ENCODE measurements at places on chromosomes 6 and 20.
A peak's percentile ranks its signal among the peaks of the same experiment; 100 is the strongest.

DNA sequence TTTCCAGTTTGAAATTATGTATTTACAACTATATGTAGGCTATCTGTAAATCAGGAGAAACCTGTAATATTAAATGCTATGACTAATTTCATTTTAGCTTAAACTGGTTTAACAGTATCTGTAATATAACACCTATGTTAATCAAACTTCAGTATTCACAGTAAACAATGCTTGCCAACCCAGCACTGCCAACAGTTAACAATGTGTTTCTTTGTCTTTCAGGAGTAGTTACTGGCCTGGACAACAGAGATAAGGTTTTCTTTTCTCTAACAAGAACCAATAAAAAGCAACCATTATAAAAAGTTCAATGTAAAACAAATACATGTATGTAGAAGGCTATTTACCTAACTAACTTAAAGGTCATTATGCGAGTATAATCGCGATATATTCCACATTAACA lies 158.8 kb downstream of the CDK19 start:
- DNase-seq: no peak

GRCh38 chr6:106890447-106890846 lies 84.1 kb downstream of the CD24 start:
- no peak for DNase-seq

GRCh38 chr20:4066551-4066950 lies 51.2 kb upstream of the RNF24 start:
- DNase-seq: peak; percentile 52

- DNase-seq: no peak
Observed at GRCh38 chr6:44253307-44254101, 3.8 kb downstream of the SLC35B2 start.

DNA sequence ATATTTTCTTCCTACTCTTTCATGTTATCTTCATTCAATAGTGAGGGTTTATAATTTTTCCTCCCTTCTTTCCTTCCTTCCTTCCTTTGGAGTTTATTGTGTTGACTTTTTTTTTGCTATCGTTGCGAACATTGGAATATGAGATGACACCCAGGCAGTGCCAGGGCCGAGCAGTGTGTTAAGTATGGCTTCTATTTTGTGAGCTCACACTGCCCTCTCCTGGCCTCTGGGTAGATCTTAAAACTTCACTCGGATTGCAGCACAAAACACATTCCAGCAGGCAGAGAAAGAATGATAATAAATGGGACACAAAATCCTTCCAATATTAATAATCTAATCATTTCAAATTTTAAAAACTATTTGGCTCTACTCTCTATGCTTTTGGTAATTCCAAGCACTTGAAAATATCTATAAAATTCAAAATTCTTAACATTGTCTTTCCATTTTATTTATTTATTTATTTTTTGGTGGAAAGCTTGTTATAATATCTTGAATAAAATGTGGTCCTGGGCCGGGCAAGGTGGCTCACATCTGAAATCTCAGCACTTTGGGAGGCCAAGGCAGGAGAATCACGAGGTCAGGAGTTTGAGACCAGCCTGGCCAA lies 147.4 kb upstream of the OLIG3 start:
- no peak for DNase-seq

DNA sequence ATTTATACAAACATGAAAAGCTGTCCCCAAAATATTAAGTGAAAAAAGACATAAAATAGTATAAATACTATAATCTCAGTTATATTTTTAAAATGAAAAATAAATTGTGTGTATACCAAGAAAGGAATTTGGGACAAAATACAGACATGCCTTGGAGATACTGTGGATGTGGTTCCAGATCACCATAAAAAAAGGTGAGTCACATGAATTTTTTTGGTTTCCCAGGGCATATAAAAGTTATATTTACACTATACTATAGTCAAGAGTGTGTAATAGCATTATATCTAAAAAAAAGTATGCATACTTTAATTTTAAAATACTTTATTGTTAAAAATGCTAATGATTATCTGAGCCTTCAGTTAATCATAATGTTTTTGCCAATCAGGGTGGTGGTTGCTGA lies 17.4 kb upstream of the SDHAF4 start:
- DNase-seq: no peak

GRCh38 chr6:39441986-39442385 lies 119.5 kb upstream of the KCNK16 start:
- no peak for DNase-seq

DNA sequence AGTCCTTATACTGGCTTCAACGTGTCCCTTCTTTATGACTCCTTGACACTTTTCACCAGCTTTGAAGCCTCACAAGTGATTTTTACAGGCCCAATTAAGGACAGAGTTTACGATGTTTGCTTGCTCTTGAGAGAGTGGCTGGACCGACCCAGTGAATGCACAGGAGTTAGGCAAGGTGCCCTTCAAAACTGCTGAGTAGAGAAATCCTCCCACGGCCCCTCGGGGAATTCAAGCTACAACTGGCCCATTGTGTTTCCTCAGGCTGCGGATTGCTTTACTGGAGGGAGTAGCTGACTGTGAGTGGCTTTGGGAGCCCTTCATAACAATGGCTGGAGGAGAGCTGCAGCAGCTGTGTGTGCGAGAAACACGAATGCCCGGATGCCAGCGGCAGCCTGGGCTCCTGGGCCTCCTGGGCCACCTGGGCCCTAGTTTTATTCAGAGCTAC lies 50.0 kb downstream of the SGK1 start:
- no peak for DNase-seq

DNA sequence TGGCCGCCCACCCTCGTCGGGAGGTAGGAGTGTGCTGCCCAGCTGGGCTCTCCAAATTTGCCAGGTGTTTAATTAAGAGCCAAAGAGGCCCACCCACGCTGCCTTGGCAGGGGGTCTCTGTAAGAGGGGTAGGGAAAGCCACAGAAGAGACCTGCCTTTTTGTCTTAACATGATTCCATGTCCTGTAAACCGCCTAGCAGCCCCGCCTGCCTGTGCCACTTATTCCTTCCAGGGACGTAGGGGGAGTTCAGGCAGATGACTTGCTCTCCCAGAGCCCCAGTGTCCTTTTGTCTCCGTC lies 2.1 kb downstream of the FAM210B start:
- no peak for DNase-seq

GRCh38 chr6:93420163-93420795 lies 920 bp upstream of the EPHA7 start:
- no peak for DNase-seq

- no peak for DNase-seq
Observed at GRCh38 chr6:83827050-83827449, 26.1 kb upstream of the RIPPLY2 start.

DNA sequence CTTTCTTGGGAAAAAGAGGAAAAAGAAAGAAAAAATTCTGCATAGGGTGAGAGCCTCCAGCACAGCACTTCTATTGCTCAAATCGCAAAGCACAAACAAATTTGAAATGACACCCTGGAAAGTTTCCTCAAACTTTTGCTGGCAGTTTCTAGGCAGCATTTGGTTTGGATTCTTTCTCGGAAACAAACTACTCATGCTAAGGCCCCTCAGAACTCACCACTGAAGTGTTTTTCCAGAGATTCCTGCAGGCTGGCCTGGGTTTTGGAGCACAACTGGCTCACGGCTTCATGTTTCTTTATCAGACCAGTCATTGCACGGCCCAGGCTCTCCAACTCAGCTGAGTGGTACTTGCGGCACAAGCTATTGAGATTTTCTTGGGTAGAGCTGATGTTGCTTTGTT lies 237.8 kb downstream of the SYNE1 start:
- DNase-seq: peak; percentile 91

DNA sequence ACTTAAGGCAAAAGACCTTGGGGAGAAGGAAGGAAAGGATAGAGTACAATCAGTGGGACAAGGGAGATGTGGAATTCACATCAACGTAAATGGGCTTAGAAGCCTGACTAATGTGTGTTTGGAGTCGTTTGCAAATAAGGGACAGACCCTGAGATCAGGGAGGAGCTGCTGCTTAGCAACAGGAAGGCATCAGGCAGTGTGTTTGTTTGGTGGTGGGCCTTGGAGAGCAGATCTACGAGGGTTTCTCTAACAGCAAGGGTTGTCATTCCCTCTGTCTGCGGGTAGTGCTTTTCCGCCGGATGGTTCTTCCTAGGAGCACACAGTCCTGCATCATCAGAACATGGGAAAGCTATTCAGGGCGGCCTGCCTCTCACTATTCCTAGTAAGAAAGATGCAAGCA lies 40.4 kb downstream of the C6orf118 start:
- DNase-seq: no peak
